ENCODE measurements at places on chromosomes 6 and 20. TPM values are rescaled to one million over a fixed set of nuclear protein-coding genes. Genes with fewer than 3 reads are reported as not detected.

The RWDD2A gene
- total RNA-seq, result 4.4 TPM

The FAM83C gene
- total RNA-seq, result not detected

GRCh38 chr6:128659878-128660622 lies 139.7 kb upstream of the PTPRK start:
- no peak for DNase-seq

DNA sequence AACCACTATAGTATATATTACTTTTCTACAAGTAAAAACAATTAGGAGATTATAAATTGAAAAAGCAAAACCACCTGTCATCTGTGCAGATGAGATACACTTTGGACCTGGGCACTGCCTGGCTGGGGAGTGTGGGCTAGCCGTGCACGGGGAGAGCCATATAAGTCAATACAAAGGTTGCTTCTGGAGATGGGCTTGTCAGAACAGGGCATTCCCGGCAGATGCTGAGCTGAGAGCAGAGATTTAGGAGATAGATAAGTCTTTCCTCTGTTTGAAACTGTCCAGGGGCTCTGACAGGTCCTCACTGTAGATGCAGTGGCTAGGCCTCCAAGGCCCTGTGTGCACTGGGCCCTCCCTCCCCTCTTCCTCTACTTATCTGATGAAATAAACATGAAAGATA lies 34.5 kb downstream of the CD164 start:
- no peak for DNase-seq

GRCh38 chr6:36580184-36580526 lies 14.0 kb upstream of the SRSF3 start:
- no peak for DNase-seq

All from endothelial cell (in vitro differentiated cells).